ENCODE measurements at places on chromosomes 1 and 21.

GRCh38 chr1:66172272-66172671 lies 361.7 kb upstream of the SGIP1 start:
- no peak for DNase-seq

DNA sequence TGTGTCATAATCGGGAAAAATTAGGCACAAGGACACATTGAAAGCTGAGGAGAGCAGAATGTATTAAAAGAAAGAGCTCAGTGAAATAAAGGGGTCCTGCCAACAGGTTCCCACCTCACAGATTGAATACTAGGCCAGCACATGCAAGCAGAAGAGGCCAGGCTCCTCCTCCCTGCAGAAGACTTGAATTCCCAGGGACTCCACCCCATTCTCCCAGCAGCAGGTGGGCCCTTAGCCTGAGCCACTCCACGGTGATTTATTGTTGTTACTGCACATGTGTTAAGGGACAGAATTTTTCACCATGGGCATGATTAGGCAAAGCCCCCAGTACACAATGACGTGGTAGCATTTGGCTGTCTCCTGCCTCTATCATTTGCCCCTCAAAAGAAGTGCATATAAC lies 1844.7 kb downstream of the NCAM2 start:
- no peak for DNase-seq

DNA sequence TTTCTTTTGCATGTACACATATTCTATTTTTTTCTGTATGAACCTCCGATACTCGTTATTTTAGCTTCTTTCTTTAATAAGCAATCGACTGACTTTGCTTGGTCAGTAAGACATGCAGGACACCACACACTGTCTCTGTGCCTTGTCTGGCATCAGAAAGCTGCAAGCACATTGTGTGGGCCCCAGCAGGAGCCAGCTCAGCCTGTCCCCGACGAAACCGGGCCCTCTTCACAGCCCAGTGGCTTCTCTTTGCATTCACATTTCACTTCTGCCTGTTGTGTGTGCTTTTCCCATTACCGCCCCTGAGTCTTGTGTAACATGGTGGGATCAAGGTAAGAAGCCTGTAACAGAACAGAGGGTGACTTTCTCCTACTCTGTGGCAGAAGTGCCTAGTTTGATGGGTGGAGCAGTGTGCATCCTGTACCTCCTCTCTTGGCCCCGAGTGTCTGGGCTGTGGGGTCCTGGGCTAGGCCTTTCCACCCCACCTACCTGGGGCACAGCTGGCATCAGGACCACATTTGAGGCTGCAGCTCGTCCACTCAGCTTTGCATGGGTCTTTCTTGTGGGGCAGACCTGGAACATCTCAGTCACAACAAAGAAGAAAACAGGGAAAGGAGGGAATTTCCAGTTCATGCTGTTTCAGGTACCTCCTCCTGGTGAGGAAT lies 118.9 kb upstream of the COL6A1 start:
- DNase-seq = no peak

GRCh38 chr1:110076789-110077500 lies 6.5 kb upstream of the ALX3 start:
- DNase-seq = no peak

GRCh38 chr1:154379301-154379700 lies 25.8 kb upstream of the IL6R start:
- no peak for DNase-seq

DNA sequence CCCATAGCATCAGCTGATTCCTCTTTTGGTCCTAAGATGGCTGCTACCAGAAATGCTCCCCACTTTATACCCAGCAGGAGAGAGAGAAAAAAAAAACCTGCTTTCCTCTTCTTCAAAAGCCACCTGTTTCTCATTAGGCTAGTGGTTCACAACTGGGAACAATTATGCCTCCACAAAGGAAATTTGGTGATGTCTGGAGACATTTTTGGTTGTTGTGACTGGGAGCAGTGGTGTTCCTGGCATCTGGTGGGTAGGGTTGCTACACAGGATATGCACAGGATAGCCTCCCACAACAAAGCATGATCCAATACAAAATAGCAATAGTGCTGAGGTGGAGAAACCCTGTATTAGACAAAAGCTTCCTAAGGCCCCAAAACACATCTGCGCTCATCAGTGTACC lies 38.5 kb upstream of the SGIP1 start:
- DNase-seq = no peak

GRCh38 chr1:160244209-160244608 lies 18.1 kb downstream of the DCAF8 start:
- no peak for DNase-seq

All from amniotic epithelial cell (primary cell).